Astrocyte (in vitro differentiated cells and primary cell): ENCODE measurements at places on chromosomes 5 and 9. TPM values are rescaled to one million over a fixed set of nuclear protein-coding genes. Genes with fewer than 3 reads are reported as not detected.

The FGF18 gene
- total RNA-seq = 0.89 and 1.2 TPM in 2 replicates

The AHRR gene
- 8.6 and 10.5 TPM in 2 replicates for total RNA-seq

The SKP2 gene
- total RNA-seq = 22.9 and 31.4 TPM in 2 replicates

The HARS2 gene
- total RNA-seq = 26.5 and 29.9 TPM in 2 replicates

The ATP10B gene
- total RNA-seq = not detected in 2 replicates

The GABRB2 gene
- total RNA-seq = 0.14 and 0.20 TPM in 2 replicates

The NMUR2 gene
- not detected in 2 replicates for total RNA-seq

The IFNA21 gene
- not detected in 2 replicates for total RNA-seq

The CTXN3 gene
- total RNA-seq = not detected in 2 replicates

The C9orf152 gene
- total RNA-seq = 0.07 TPM in 1 of 2 replicates, not detected in the other

The SETD9 gene
- 9.7 and 12.2 TPM in 2 replicates for total RNA-seq

The RGS7BP gene
- total RNA-seq = 0.07 and 0.12 TPM in 2 replicates

The IGFBPL1 gene
- total RNA-seq = 5.6 and 11.0 TPM in 2 replicates

The OLFML2A gene
- total RNA-seq = 148 and 179 TPM in 2 replicates
